ENCODE measurements at places on chromosomes 5 and 9. TPM values are rescaled to one million over a fixed set of nuclear protein-coding genes. Genes with fewer than 3 reads are reported as not detected.

Gene ARL14EPL
- total RNA-seq: not detected

Gene BARHL1
- total RNA-seq: not detected

Gene LEAP2
- 3.6 TPM for total RNA-seq

Gene PTGDS
- 2.0 TPM for total RNA-seq

DNA sequence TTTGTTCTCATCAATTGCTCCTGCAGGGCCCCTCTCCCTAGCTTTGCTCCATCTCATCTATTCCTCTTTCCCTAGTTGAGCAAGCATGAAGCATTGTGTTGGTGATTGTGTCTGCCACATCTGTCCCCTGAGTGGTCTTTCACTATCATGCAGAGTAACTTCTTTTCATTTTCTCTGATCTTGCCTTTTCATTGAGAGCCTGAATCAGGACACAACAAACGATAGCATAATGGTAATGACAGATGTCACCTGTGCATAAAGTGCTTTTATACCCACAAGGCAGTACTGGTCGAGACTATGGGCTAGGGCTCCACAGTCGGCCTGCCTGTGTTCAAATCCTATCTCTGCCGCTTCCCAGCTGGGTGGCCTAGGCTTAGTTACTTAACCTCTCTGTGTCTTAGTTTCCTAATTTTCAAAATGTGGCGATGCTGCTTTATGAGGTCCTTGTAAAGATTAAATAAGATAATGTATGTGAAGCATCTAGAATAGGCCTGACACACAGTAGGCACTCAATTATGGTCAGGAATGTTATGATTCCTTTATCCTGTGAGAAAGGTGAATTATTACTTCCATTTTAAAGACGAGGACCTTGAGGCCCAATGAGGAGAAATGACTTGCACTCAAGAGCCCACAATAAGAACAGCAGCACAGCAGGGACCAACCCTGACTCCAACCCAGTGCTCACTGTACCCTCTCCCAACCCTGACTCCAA is 137.1 kb upstream of the ZNF618 start:
- no peak for ATAC-seq

Data from motor neuron (in vitro differentiated cells).